ENCODE measurements at places on chromosomes 2 and 18. TPM values are rescaled to one million over a fixed set of nuclear protein-coding genes. Genes with fewer than 3 reads are reported as not detected.

DNA sequence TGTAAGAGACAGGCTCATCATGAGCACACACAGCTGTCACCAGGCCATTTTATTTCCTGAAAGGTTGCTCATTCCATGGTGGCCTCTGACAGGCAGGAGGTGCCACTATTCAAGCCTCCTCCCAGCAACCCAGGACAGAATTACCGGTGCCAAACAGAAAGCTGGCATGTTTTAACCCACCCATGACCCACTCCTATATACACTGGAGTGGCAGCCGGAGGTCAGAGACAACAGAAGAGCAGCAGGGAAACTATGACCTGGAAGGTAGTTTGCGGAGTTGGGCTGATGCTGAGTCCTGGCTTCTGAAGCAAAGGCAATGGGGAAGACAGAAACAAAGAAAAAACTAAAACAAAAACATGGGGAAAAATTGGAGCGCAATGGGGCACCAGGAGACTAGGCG is 2.3 kb downstream of the RFTN2 start:
- no peak for DNase-seq

DNA sequence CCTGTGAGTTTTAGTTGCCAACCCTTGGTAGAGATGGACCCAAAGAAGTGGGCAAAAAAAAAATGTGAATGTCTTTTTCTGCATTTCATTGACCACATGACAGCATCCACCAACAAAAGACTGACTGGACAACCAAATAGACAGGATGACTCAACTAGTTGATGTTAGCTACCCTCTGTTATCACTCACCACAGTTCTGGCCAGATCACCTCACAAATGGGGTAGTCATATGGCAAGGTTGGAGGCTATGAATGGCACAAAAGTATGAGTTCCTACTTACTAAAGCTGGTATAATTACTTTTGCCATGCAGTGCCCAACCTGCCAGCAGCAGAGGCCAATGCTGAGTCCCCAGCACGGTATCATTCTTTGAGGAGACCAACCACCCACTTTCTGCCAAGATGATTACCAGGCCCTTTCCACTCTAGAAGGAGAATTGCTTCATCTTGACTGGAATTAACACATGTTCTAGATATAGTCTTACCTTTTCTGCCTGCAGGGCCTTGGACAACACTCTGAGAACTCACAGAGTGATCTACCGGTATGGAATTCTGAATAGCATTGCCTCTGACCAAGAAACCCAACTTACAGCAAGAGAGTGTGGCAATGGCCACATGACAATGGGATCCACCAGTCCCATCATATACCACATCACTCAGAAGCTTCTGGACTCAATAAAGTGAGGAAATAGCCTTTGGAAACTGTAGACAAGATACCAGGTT is 20.1 kb upstream of the TCF7L1 start:
- no peak for DNase-seq

- DNase-seq: no peak
Measured at GRCh38 chr2:184416146-184416913, 182.0 kb upstream of the ZNF804A start.

GRCh38 chr2:50902365-50902764 is 129.6 kb downstream of the NRXN1 start:
- no peak for DNase-seq

DNA sequence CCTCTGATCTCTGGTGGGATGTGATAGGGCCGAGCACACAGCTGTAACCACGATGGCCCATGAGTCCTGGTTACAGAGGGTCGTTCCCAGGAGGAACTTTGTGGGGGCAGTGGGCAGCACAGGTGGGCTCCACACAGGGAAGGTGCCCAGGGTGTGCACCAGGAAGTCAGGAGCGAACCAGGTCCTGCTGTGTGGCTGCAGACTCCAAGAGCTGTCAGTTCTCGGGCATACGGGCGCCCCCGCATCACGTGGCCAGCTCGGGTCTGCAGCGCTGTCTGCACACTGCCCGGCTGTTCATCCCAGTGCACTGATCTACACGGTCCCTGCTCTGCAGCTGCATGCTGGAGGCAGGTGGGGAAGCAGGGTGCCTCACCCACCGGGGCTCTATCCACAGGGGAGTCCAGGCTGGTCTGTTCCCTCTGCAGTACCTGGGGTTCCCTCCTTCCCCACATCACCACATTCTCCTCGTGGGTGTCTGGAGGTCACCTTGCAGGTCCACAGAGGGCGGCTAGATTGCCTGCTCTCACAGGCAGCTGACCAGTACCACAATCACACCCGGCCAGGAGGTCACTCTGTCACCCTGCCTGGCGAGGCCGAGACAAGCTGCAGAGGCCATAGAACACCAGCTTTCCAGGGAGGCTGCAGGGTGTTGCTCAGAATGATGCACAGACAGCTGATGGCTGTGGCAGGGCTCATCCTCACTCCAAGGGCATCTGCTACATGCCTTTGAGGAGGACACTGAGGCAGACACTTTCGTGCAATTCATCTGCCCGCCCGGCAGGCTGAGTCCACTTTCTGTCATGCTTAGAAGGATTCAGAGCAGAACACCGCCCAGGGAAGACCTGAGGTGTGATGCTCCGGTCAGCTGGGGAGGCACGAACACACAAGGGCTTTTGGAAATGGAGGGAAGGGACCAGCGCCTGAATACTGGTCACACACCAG is 202.7 kb downstream of the EIPR1 start:
- DNase-seq: no peak

GRCh38 chr2:119117891-119118882 is 40.4 kb downstream of the C1QL2 start:
- no peak for DNase-seq

GRCh38 chr2:57373530-57373929 is 673.1 kb upstream of the VRK2 start:
- DNase-seq: peak; percentile 68

- DNase-seq: no peak
Measured at GRCh38 chr2:3469486-3469885, 49.8 kb downstream of the ADI1 start.

DNA sequence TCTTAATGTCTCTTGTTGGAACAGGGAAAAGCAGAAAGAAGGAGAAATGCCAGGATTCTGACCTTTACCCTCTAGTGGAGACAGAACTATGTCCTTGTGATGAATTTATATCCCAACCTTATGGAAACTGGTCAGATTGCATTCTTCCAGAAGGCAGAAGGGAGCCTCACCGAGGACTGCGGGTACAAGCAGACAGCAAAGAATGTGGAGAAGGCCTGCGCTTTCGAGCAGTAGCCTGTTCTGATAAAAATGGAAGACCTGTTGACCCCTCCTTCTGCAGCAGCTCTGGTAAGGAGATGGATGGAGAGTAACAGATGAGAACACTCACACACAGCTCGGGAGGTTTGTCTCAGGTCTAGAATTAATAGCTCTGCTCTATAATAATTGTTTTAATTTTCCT is 552.7 kb upstream of the HNMT start:
- DNase-seq: no peak

DNA sequence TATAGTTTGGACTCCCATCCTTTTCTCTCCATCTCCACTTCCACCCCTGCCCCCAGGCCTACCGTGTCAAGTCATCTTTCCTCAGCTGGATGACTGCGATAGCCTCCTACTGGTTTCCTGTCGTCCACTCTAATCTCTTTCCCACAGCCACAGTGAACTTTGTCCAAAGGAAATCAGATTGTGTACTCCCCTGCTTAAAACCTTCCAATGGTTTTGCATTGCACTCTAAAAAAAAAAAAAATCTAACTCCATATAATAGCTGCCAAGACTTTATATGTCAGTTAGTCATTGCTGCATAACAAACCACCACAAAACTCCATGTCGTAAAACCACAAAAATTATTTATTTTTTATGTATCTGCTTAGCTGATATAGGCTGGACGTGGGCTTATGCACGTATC is 160.2 kb upstream of the CCDC68 start:
- peak; percentile 55 for DNase-seq

- DNase-seq: no peak
Measured at GRCh38 chr18:53426666-53427184, 797.7 kb downstream of the MBD2 start.

GRCh38 chr18:21484851-21485636 is 115.5 kb downstream of the ESCO1 start:
- DNase-seq: peak; percentile 73

GRCh38 chr2:237547841-237548416 is 18.4 kb upstream of the PRLH start:
- DNase-seq: no peak

GRCh38 chr2:43158259-43158880 is 68.0 kb downstream of the ZFP36L2 start:
- DNase-seq: peak; percentile 88

DNA sequence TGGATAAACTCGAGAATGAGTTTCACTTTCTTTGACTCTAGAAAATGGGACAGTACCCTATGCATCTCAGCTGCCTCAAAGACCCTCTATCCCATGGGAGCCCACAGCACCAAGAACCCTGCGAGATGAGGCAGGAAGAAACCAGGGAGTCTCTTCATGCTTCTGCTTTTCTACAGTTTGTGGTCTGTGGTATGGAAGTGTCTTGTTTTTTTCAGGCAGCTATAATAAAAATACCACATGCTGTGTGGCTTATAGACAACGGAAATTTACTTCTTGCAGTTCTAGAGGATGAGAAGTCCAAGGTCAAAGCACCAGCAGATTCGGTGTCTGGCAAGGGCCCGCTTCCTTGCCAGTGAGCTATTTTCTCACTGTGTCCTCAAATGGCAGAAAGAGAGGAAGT is 257.9 kb downstream of the SUCLG1 start:
- no peak for DNase-seq

DNA sequence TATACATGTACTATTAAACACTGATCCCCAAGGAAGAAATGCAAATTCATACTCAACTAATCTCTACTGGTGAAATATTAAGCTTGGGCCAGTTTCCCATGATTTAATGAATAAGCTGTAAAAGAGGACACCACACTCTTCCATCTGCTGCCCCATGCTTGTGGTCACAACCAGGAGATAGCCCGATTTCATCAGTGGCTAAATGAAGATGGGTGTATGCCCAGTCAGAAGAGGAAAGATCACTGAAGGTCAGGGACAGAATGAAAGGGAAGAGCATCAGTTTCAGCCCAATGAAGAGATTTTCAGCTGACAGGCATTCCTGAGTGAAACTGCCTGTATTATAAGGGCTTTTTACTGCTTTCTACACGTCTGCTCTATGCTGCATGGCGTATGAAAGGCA is 103.5 kb downstream of the KCNS3 start:
- DNase-seq: no peak

DNA sequence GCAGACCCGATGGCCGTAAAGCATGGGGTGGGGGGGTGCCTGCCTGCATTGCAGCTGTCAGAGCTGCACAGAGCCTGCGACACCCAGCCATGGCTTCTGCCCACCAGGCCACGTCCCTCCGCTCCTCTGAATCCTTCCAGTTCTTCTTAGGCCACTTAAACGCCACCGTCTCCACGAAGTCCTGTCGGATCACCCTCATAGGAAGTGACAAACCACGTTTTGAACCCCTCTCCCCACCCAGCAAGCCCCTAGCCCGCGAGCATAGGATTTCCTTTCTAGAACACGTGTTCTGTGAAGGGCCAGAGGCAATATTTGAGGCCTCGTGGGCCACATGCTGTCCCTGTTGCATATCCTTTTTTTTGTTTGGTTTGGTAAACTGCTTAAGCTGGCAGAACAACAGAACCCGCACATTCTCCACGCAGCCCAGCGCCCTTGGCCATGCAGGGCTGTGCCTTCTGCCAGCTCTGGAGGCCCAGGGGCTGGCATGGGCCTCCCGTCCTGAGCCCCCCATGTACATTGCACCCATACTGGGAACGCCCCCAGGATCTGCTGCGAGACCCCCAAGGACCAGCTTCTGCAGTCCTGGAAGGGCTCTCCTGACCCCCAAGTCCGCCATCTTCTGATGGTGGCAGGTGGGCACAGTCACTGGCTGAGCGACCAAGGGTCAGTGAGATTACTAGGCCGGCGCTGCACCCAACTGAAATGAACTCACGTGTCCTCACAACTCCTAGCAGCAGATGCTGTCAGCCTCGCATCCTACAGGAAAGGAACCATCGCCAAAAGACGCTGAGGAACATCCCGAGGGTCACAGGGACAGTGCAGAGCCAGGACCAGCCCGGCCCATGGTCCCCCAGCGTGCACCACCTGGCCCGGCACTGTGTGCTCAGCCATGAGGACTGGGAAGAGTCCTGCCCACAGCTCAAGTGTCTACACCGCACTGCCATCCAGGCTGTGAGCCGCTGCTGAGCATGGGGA is 35.1 kb downstream of the ADI1 start:
- no peak for DNase-seq

DNA sequence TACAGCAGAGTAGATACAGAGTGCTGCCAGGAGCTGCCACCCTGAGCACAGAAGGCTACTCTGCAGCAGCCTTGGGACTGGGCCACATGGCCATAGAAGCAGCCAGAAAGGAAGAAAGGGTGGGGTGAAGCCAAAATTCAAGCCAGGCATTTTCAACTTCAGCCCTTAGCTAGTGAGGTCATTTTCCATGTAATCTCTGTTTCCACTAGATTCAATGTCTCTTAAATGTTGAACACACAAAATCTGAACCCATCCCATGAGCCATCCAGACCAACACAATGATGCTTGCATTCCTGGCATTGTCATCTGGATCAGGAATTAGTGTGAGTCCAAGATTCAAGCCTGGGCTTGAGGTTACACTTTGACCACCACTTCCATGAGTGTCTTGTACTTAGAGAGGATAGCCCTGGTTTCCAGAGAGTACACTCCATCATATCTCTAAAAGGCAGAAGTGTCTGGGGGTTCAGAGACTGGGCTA is 243.6 kb downstream of the OSR1 start:
- no peak for DNase-seq

- DNase-seq: peak; percentile 23
Measured at GRCh38 chr2:191481305-191482070, 196.4 kb upstream of the NABP1 start.

DNA sequence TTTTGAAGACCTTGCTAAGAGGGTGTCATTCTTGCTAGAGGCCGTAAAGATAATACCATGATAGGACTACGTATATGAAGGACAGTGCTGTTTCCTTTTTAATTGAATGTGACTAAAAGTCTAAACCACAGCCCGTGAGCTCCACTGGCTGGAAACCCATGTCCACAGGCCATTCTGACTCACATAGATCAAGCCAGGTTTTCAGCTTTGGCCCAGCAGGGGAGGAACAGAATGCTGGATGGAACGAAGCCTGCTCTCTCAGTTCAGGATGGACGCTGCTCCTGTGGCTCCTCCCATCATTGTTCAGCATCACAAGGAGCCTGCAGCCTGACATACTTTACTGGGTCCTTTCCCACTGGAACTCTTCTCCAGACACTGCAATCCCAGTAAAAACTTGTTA is 47.6 kb downstream of the ALPK2 start:
- no peak for DNase-seq

DNA sequence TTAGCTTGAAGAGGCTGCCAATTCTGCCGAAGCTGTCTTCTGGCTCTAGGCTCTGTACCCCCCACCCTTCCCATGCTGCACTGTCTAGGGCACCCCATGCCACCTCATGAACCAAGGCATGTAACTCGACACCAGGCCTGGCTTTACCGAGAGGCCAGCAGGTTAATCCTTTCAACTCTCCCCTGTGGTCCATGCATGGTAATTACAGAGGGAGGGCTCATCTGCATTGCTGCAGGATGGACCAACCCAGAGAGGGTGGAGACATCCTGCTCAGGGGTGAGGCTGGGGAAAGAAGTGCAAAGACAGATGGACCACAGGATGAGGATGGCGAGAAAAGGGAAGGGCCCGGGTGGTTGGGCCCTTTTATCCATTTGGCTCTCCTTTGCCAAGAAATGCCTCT is 65.8 kb downstream of the KCTD1 start:
- DNase-seq: no peak

Gene BMP10
- not detected for total RNA-seq

Gene IKZF2
- 0.51 TPM for total RNA-seq

Gene STARD6
- 0.13 TPM for total RNA-seq

Gene ARHGAP25
- 11.9 TPM for total RNA-seq

Gene SERPINB2
- not detected for total RNA-seq

Gene SERPINB10
- total RNA-seq: not detected

Gene CD8B2
- not detected for total RNA-seq

Gene SLC5A6
- total RNA-seq: 19.5 TPM

Gene IL1R1
- total RNA-seq: 7.2 TPM

Gene NTSR2
- total RNA-seq: not detected

Data from dermis microvascular lymphatic vessel endothelial cell (primary cell).